ENCODE measurements at places on chromosomes 4 and X.

DNA sequence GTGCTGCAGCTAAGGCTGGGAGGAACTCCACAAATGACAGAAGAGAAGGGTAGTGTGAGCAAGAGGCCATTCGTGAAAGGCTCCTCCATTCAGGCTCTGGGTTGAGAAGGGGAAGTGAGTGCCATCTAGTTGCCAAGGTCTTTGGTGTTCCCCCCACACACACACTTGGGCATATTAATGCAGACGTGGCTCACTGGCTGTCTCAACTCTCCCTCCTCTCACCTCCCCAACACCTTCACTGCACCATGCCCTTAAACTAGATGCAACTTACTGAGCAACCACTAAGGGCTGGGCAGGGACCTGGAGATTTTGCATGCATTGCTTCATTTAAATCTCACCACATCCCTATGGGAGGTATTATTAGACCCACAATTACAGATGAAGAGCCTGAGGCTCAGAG, 8.7 kb downstream of the CLRN2 start:
- no peak for DNase-seq

DNA sequence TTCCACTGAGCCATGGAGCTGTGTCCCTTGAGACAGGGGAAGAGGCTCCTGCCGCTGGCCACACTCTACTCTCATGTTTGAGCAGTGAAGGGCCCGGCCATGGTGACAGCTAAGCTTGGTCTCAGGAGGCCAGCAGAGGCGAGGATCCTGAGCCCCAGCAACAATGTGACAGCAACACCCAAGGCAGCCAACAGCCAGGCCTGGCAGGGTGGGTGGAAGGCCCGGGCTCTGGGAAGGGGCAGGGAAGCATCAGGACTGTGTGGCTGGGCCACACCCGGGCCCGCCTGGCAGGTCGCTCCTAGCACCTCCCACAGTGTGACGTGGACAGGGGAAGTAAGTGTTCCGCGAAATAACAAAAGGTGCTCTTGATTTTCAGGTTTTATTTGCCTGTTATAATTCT, 24.8 kb downstream of the L1CAM start:
- no peak for DNase-seq

- no peak for DNase-seq
These were observed 70.2 kb upstream of the BRWD3 start for GRCh38 chrX:80879916-80880315.

- peak; percentile 29 for DNase-seq
These were observed 85.7 kb upstream of the MTM1 start for GRCh38 chrX:150482537-150483206.

- no peak for DNase-seq
These were observed 80.3 kb downstream of the RAB28 start for GRCh38 chr4:13403833-13404232.

DNA sequence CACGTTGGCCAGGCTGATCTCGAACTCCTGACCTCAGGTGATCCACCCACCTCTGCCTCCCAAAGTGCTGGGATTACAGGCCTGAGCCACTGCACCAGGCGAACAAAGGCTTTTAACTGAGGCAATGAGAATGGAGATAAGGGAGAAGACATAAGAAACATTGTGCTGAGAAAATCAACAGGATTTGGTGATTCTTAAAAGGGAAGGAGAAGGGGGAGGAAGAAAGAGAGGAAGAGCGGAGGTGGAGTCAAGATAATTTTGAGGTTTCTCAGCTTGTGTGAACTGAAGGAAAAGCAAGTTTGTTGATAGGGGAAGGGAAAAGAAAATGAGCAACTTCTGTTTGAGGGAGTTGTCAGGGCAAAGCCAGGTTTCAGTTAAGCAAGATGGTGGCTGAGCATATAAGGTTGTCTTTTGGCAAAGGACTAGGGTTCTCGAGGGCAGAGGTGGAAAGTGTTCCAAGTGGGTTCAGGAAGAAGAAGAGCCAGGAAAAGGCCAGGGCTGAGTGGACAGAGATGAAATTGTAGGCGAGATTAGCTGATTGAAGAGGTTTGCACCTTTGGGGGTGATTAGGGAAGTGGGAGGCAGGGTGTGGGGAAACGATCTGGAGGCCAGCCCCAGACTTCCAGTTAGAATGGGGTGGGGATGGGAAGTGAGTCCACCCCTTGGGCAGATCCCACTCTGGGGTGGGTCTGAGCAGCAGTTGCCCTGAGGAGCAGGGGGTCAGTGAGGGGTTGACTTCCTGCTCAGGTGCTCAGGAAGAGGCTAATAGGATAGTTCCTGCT, 7.8 kb downstream of the DOCK11 start:
- no peak for DNase-seq

DNA sequence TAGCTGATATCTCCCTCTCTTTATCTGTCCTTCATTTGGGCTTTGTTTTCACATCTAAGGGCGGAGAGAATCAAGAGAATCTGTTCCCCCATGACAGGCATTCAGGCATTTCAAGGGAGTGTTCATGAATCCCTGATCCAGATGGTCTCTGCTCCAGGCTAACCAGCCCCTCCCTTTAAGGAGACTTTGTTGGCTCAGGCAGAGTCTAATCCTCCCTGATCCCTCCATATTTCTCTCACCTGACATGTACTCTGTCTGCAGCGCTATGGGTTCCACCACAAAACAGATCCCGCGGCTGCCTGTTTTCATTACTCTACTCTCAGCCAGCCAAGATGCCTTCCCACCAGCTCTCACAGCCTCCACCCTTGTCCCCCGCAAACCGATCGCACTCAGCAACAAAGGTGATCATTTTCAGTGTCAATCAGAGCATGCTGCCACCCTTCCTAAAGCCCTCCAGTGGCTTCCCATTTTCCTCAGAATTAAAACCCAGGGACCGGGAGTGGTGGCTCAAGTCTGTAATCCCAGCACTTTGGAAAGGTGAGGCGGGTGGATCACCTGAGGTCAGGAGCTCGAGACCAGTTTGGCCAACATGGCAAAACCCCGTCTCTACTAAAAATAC, 30.3 kb upstream of the SLC2A9 start:
- no peak for DNase-seq

GRCh38 chr4:56655209-56655626, 25.9 kb downstream of the HOPX start:
- peak; percentile 9 for DNase-seq

GRCh38 chrX:134868771-134869495, 121.9 kb upstream of the SMIM10 start:
- no peak for DNase-seq

DNA sequence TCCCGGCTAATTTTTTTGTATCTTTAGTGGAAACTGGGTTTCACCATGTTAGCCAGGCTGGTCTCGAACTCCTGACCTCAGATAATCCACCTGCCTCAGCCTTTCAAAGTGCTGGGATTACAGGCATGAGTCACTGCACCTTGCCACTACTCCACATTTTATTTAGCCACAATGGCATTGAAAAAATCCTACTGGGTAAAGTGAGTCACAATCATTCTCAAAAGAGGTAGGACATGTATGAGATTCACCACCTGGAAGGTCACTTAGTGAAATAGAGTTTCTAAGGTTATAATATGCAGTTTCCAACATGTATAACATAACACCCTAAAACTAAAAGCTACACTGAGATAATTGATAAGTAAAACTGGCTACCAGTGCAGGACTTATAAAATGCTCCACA, 159.2 kb downstream of the BTC start:
- DNase-seq, result no peak

- no peak for DNase-seq
These were observed 16.9 kb downstream of the TRIM75 start for GRCh38 chr4:165070560-165070959.

GRCh38 chrX:39528161-39528916, 569.4 kb downstream of the BCOR start:
- no peak for DNase-seq

GRCh38 chrX:130552444-130553073, 150.8 kb downstream of the RBMX2 start:
- DNase-seq, result no peak

GRCh38 chr4:74109116-74109869, 10.3 kb upstream of the CXCL2 start:
- no peak for DNase-seq

- DNase-seq, result no peak
These were observed 646 bp upstream of the FAM3A start for GRCh38 chrX:154516656-154517100.

DNA sequence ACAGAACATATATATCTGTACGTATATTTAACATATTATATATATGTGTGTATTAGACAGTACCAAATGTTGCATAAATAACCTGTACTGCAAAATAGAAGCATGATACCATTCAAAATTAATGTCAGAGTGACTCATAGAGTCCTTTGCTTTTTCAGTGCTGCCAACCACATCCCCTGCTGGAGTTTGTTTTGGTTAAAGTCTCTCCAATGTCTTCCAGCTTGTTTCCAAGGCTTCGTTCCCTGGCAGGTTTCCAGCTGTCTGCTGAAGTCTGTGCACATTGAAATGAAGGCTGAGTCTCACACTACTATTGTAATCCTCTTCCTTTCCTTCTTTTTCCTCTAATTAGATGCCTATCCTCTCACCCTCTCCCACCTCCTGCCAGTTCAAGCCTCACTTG, 14.9 kb downstream of the NRK start:
- no peak for DNase-seq

DNA sequence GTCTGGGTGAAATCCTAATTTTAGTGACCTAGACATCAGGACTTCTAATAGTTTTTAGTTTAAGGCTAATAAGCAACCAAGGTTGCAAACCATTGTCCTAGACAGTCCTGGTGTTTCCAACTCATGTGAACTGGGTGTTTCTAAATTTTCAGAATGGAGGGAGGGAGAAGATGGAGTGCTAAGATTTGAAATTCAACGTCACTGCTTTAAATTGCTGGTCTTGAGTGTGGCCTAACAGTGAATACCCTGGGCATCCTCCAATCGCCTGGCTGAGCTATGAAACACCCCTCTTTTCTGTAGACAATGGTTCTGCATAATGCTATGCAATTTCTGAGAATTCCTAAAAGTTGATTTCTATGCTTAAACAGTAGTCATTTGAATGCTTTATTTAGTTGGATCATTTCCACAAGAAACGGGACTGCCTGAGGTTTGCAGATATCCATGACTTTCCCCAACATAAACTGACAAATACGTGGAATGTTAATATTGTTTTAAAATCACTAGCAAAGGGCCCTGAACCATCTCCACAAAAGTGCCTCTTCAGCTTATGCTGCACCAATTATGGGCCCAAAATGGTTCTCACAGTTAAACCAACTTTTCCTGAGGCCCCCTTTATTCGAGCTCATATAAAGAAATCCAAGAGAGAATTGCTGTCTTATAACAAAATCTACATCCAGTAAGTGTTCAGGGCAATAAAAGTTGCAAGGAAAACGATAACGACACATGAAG, 1.1 kb downstream of the FBXL5 start:
- no peak for DNase-seq

GRCh38 chr4:182537031-182537795, 294.0 kb downstream of the TENM3 start:
- no peak for DNase-seq

- no peak for DNase-seq
These were observed 50.3 kb upstream of the ATP6AP2 start for GRCh38 chrX:40530509-40530908.

- DNase-seq, result no peak
These were observed 1372.4 kb downstream of the C4orf33 start for GRCh38 chr4:130468340-130468739.

DNA sequence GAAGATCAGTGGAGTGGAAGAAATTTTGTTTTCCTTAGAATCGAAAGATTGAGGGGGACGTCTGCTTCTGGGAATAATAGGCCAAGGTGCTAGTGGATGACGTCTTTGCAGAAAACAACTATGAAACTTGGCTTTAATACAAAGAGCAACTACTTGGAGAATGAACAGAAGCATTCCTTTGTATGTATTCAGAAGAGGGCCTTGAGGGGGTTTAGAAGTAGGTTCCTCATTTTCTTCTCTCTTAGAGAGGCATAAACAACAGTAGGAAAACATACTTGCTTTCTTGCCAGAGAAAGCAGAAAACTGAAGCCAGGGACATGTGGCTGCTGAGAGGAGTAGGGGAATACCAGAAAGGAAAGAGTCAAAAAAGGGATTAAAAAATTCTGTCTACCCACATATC, 167.8 kb downstream of the ZNF330 start:
- DNase-seq, result no peak

DNA sequence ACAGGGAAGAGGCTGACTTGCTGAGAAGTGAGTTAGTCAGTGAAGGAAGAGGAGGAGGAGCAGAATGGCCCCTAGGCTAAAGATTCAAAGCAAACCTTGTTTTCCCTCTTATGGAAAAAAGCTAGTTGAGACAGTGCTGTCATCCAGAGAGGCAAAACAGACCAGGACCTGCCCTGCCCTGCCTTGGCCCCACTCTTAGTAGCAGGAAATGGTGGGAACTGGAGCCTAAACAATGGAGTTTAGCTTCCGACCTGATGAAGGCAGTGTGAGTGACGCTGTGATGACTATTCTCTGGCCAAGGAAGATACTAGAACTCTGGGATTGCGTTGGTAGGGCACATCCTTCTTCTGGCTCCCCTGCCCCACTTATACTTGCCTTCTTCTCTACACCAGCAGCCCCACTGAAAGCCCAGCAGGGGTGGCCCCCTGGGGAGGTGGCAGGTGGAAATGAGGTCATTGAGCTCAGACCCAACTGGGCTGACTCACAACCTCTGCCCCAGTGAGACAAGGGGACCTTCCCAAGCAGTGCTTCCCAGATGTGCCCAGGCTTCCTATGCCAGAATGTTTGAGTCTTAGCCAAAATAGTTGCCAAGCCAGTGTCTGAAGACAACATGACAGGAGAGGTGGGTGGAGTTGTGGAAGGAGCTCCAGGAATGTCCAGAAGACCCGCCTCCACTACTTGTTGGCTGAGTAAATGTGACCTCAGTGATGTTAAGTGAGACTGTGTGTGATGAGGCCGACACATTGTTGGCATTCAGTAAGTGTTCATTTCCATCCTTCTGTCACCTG, 38.8 kb downstream of the MSN start:
- DNase-seq, result no peak

- no peak for DNase-seq
These were observed 70.9 kb upstream of the ENPP6 start for GRCh38 chr4:184288451-184289178.

GRCh38 chrX:69538321-69538876, 34.3 kb downstream of the NALF2 start:
- peak; percentile 54 for DNase-seq

GRCh38 chr4:151429957-151430570, 21.1 kb downstream of the FHIP1A start:
- no peak for DNase-seq

GRCh38 chr4:127162741-127163140, 470.0 kb upstream of the INTU start:
- no peak for DNase-seq

DNA sequence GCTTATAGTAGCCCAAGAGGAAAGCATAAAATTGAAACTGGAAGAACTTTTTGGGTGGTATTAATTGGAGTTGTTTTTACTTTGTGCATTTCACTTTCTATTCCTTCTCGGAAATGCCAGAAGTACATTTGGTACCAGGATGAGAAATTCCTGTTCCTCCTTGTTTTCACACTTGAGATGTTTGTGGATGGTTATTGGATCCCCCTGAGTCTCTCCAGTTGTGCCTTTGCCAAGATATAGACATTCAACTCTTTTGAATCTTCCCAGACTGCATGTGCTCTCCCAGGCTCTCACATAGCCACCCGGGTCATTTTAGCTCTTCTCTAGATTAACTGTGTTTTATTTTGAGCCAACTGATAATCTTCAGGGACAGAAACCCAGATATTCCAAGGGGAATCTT, 120.5 kb downstream of the AFF1 start:
- no peak for DNase-seq

GRCh38 chr4:152308951-152309350, 226.9 kb downstream of the FBXW7 start:
- no peak for DNase-seq
